ENCODE measurements at places on chromosomes 6 and 20.

DNA sequence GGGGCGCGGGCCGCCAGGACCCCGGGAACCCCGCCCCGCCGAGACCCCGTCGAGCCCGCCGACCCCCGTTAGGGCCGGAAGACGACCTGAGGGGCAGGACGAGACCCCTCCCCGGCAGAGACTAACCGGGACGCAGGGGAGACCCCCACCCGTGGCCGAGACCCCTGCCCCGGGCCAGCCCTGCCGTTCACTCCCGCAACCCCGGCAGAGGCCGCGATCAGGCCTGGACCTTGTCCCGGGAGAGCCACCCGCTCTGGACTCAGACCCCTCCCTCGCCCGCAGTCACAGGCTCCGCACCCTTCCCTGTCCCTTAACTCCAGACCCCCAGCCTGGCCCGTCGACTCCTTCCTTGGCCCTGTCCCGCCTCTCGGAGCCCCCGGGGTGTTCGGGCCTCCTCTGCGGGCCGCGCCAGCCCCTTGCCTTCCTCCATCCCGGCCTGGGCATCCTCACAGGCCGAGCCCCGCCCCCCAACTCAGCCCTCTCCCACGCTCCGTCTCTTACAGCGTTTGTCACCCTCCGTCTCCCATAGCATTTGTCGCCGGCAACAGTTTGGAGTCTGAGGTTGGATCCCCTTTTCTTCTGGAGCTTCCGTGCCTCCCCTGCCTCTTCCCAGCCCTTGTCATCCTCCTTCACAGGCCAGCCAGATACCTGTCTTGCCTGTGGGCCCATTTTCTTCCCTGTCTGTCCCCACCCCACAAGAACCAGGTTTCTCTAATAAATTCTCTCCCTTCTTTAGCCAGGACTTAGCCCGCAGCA is 569 bp downstream of the TCEA2 start:
- peak; percentile 87 for DNase-seq

DNA sequence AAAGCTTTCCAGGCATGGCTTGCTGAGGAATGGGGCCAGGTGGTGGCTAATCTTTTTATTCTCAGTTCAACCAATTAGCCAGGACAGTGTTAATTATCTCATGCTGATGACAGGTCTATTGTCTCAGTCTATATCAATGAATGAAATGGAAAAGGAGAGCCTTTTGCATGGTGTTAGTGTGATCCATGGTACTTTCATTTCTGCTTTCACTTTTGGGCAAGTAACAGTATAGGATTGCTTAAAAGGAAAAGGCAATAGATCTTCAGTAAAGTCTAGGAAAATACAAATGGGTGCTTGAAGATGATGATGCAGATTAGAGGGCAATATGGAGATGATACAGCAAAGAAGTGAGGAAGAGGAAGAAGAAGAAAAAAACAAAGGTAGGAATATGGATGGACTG is 430.3 kb downstream of the TFAP2A start:
- DNase-seq: no peak

DNA sequence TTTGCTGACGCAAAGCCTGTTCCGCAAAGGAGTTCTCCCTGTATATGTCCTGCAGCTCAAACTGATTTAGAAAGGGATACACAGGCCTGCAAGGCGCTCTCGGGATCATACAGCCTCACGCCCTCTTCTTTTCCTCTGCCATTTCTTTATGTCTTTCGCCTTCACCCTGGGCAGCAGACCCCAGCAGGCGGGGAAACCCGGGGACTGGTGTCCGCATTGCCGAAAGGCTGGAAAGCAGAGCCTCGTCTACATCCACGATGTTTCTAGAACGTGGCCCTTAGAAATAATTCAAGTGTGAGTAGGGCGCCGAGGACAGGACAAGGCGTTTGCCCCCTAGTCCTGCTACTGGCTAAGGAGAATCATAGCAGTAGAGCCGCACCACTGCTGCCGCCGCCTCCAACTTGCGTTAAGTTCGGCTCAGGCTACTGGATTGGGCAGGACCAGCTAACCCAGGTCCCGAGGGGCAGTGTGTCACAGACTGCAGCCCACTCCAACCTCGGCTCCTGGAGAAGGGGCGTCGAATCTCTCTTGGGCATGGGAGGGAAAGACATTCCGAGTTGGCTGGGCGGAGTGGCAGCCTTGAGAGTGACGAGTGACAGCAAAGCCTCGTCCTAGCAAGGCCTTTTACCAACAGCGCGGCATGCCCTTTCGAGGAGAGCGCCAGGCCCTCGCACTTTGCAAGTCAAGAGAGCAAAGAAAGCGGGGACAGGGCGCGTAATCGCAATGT is 2.6 kb upstream of the TBX18 start:
- DNase-seq: no peak

- DNase-seq: no peak
Measured at GRCh38 chr6:135116571-135116970, 61.9 kb upstream of the HBS1L start.

DNA sequence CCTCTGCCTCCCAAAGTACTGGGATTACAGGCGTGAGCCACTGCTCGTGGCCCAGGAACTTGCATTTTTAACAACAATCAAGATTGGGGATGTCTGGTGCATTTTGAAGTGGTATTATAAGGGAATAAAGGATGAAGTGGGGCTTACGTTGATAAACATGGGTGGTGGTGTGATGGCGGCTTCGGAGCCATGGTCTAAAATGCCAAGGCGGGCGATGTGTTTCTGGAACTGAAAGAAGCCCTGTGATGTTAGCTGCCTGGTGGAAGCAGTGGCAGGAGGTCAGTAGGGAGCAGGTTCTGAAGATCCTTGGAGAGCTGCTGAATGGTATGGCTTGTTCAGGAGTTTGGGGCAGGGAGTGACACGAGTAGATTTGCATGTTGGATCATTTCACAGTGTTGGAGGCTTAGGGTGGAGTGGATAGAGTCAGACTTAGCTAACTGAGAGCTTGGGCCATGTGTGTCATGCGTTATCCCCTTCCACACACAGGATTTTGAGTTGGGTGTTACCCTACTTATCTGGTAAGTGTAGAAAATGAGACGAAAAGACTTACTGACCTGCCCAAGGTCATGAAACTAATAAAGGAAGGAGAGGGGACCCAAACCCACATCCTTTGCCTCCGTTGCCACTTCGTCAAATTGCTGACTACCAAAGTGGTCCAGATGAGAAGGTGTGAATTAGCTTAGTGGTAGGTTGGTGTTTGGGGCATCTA is 1.5 kb downstream of the NELFCD start:
- no peak for DNase-seq

- no peak for DNase-seq
Measured at GRCh38 chr6:149458806-149459205, 26.0 kb downstream of the ZC3H12D start.

DNA sequence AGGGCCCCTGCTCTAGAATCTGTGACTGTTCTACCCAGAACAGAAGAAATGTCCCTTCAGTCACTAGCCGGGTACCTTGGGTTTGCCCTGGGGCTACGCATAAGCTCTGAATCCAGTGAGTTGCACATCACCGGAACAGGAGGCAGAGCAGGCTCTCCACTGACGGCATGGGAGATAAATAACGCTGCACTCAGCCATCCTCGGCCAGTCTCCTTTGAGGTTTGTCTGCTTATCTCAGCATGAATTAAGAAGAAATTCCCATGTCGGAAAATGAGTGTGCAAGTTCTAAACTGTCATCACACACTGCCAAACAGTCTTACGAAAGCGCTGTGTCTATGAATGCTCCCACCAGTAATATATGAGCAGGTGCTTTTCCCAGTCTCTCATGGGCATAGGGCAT is 90.8 kb downstream of the FAM50B start:
- DNase-seq: no peak

- no peak for DNase-seq
Measured at GRCh38 chr20:19945732-19946670, 71.2 kb upstream of the NAA20 start.

DNA sequence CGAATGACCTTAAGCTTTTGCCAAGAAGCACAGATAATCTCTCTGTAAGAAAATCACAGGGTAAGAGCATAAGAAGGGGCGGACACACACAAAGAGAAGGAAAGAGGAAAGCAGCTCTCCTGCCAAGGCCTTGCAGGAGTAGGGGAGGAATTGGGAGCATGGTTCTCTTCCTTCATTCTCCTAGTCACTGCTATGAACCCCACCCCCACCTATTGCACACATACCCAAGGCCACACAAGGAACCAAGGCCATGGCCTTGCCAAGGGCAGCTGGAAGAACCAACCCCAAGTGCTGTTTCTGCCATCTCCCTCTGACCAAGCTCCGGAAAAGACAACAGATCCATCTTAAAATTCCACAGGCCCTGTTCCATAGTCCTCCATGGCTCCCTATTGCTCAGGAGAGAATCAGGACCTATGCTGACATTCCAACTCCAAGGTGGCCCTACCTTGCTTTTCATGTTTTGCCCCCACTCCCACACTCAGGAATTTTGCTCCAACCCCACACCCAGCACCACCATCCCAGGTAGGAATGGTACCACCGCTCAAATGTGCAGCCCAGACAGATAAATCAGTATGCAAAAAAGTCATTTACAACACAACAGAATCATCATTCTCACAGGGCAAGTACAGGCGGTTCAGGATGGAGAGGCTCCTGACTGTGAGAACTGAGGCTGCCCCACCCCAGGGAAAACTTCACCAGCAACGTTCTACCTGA is 31.3 kb downstream of the TRAM2 start:
- DNase-seq: no peak

- DNase-seq: no peak
Measured at GRCh38 chr6:24858177-24858653, 59.5 kb upstream of the ARMH2 start.

DNA sequence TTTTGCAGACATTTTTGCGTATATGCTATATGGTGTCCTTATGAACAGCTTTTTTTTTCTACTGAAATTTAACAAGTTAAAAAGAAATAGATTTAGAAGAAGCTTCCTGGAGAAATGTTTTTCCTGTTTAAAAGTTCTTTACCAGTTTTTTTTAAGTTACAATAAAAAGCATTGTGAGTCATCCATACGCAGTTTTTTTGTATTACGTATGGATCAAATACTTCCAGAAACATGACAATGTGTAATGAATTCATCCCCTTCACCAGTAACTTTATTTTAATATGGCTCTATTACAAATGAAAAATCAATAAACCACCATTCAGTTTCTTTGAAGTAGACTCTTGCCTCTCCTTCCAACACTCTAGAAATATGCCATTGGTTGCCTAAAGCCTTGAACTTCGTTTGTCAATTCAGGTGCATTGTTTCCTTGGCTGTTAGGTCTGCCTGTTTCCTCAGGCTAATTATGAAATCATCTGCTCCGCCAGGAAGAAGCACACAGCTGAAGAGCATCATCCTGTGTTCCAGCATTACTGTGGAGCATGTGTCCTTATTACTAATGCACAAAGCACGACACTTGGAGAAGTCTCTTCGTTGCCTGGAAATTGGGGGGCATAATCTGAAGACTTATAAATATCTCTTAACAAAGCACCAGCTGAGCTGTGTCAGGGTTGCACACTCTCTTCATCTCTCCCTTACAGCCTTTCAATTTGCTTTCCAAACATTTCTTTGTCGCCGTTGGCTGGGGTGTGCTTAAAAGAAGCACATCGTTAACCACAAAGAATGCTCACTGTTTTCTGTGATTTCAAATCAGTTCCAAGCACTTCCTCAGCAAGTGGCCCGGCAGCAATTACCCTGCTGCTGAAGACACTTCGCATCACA is 9.6 kb downstream of the MOXD1 start:
- DNase-seq: no peak

DNA sequence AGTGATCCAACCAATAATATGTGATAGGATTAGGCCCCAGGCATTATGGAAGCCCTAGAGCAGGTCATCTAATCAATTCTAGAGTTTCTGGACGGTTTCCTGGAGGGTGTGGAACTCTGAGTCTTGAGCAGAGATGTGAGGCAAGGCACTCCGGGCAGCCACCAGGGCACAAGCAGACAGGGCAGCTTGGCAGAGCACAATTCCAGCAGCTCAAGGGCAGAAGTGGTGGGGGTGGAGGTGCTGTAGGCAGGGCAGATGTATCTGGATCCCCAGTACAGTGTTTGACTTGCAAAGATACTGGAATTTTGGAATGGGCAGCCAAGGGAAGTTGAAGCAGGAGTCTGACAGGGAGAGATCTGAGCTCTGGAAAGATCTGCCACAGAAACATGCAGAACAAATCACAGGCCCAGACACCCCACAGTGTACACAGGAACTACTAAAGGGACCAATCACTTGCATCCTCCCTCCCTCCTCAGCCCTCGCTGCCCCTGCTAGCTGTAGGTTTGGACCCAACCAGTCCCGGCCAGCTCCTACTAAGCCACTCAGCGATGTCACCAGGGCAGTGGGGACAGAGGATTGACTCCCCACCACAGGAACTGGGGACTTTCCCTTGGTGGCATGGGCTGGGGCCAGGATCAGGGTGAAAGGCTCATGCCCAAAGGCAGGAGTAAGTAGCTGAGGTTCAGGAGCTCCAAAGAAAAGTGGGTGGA is 47.0 kb downstream of the TFEB start:
- no peak for DNase-seq

DNA sequence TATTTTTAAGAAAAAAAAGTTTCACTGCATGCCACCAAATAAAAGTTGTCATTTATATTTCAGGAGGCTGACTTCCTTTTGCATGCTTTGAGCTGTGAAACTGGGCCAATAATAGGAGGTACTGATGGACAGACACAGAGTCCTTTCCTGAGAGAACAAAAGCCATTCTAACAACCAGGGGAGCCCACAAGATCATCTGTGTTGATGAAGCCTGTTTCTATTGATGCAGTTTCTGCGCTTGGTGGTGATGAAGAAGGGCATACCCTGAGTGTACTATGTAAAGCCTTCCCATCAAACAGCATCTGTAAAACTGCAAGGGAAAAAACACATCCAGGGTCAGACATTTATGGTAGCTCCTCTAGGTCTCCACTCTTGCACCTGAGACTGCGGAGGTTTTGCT is 34.8 kb downstream of the ABHD12 start:
- DNase-seq: no peak

DNA sequence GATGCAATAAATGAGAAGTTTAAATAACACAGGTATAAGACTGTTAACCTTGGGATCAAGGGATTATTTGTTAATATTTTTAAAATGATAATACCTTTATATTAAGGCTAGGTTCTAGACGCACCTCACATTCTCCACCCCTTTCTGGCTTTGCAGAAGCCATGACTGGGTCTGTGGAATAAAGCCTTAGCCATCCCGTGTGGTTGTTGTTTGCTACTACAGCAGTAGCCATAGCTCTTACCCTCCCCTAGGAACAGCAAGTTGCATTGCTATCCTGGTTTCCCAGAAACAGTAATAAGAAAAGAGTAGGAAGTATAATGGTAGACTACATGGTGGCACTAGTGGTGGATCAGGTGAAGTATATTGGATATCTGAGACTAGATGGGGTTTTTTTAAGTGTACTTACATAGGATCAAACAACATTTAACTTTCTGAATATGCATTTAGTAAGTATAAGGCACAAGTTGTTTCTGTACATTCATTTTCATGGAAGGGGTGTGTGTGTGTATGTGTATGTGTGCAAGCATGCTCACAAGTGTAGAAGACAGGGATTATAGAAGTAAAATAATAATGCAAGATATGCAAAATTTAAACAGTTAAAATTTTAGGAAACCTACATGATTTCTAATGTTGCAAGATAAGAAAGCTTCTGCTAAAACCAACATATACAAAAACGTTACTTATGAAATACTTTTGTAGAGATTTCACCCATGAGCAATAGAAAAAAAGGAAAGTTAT is 384.2 kb downstream of the PRKN start:
- no peak for DNase-seq

- DNase-seq: no peak
Measured at GRCh38 chr20:53813636-53814035, 220.0 kb upstream of the ZNF217 start.

GRCh38 chr6:37244430-37245310 is 12.9 kb upstream of the TBC1D22B start:
- DNase-seq: peak; percentile 7

Measured in posterior cingulate gyrus (tissue), 11 donors.